ENCODE measurements at places on chromosomes 12 and 14. TPM values are rescaled to one million over a fixed set of nuclear protein-coding genes. Genes with fewer than 3 reads are reported as not detected.

The ARF6 gene
- total RNA-seq: 111 TPM

The KRT8 gene
- total RNA-seq: 179 TPM

DNA sequence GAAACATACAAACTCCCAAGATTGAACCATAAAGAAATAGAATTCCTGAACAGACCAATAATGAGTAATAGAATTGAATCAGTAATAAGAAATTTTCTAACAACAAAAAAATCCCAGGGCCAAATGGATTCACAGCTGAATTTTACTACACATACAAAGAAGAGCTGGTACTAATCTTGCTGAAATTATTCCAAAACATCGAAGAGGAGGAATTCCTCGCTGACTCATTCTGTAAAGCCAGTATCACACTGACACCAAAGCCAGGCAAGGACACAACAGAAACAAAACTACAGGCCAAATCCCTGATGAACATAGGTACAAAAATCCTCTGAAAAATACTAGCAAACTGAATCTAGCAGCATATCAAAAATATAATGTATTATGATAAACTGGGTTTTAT, 367.8 kb upstream of the CLEC14A start:
- H3K36me3 ChIP-seq: no peaks in the 10 kb centered on the region
- H3K4me1 ChIP-seq: no peaks in the 10 kb centered on the region
- peak; percentile 12 for DNase-seq
- no peak overlapping the region for H3K4me3 ChIP-seq

DNA sequence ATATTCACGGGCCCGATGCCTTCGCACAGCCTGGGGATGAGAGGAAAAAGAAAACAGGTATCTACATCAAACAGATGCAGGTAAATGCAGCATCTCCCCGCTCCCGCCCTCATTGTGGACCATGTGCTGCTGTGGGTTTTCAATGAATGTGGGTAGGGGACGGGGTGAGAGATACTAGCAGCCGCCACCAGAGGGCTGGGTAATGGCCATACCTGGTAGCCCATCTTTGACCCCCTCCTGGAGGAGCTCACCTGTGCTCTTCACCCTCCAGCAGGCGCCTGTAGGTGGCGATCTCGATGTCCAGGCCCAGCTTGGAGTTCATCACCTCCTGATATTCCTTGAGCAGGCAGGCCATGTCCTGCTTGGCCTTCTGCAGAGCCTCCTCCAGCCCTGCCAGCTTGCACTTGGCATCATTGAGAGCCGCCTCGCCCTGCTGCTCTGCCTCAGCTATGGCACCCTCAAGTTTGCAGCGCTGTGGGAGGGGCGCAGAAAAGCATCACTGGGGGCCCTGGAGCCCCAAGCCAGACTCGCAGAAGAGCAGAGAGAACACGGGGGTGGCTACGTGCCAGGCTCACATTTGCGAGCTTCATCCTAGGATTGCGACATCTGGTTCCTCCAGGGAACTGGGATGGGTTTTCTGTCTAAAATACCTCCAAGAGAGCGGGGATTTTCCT, 10.2 kb downstream of the KRT82 start:
- H3K4me1 ChIP-seq: peaks cover 30% of the 10 kb centered on the region
- no peaks in the 10 kb centered on the region for H3K36me3 ChIP-seq
- DNase-seq: peak; percentile 83
- H3K27ac ChIP-seq: no peak overlapping the region
- no peaks in the 10 kb centered on the region for H3K27me3 ChIP-seq

- no peak for DNase-seq
- peaks cover 28% of the 10 kb centered on the region for H3K27me3 ChIP-seq
- H3K36me3 ChIP-seq: no peaks in the 10 kb centered on the region
- no peaks in the 10 kb centered on the region for H3K4me1 ChIP-seq
Measured at GRCh38 chr12:51744235-51744634, 104.3 kb downstream of the FIGNL2 start.

The CLEC9A gene
- total RNA-seq: not detected

DNA sequence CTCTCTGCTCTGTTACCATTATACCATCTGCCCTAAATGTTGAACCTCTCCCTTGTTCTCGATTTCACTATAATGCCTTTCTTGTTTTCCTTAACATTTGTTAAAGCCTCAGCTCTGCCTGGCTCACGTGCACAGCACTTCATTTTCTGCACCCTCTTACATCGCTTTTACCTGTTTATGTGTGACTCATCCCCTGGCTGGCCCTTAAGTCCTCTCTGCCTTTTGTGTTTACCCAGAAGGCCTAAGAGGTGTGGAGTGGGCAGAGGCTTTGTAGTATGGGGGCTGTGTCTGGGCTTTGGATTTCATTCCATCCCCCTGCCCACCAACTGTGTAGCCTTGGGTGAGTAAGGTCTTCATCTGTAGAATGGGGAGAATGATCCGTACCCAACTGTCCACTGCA, 36.5 kb downstream of the UBE3B start:
- H3K27me3 ChIP-seq: no peaks in the 10 kb centered on the region
- H3K4me3 ChIP-seq: no peak overlapping the region
- H3K27ac ChIP-seq: no peak overlapping the region
- peak; percentile 5 for DNase-seq
- H3K4me1 ChIP-seq: no peaks in the 10 kb centered on the region

The ACSM4 gene
- total RNA-seq: not detected

DNA sequence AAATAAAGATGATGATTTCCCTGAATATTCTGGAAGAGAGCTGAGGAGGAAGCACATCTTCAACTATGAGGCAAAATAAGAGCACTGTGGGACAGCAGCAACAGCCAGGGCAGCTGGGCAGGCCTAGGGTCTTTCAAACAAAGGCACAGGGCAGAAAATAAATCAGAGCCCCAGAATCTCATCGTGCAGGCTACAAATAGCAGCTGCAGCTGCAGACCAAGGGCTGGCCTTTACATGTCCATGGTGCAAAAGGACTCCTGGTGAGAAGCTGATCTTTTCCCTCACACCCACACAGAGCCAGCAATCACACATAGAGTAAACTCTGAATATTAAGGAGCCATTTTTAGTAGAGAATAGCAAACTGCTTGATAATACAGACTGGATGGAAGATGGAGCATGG, 13.6 kb upstream of the MYBPC1 start:
- peaks cover 6% of the 10 kb centered on the region for H3K4me1 ChIP-seq
- no peaks in the 10 kb centered on the region for H3K27me3 ChIP-seq
- no peaks in the 10 kb centered on the region for H3K36me3 ChIP-seq
- H3K4me3 ChIP-seq: no peak overlapping the region
- no peak overlapping the region for H3K27ac ChIP-seq

DNA sequence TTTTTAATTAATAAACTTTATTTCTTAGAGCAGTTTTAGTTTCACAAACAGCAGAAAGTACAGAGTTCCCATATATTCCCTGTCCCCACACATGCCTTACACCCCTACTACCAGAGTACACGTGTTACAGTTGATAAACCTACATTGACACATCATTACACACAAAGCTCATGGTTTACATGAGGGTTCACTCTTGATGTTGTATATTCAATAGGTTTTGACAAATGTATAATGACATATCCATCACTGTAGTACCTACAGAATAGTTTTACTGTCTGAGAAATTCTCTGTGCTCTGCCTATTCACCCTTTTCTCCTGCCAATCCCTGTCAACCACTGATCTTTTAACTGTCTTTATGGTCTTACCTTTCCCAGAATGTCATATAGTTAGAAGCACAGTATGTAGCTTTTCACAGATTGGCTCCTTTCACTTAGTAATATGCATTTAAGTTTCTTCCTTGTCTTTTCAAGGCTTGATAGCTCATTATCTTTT, 15.1 kb upstream of the CCDC91 start:
- DNase-seq: no peak
- H3K4me3 ChIP-seq: no peak overlapping the region
- no peak overlapping the region for H3K27ac ChIP-seq
- H3K4me1 ChIP-seq: peaks cover 10% of the 10 kb centered on the region
- no peaks in the 10 kb centered on the region for H3K36me3 ChIP-seq

GRCh38 chr12:53951577-53952334, 2.9 kb upstream of the HOXC12 start:
- H3K4me3 ChIP-seq: no peak overlapping the region
- no peak overlapping the region for H3K27ac ChIP-seq
- peaks cover 4% of the 10 kb centered on the region for H3K36me3 ChIP-seq
- no peak for DNase-seq
- H3K27me3 ChIP-seq: no peaks in the 10 kb centered on the region
- H3K4me1 ChIP-seq: no peaks in the 10 kb centered on the region

The VIPAS39 gene
- 18.7 TPM for total RNA-seq

DNA sequence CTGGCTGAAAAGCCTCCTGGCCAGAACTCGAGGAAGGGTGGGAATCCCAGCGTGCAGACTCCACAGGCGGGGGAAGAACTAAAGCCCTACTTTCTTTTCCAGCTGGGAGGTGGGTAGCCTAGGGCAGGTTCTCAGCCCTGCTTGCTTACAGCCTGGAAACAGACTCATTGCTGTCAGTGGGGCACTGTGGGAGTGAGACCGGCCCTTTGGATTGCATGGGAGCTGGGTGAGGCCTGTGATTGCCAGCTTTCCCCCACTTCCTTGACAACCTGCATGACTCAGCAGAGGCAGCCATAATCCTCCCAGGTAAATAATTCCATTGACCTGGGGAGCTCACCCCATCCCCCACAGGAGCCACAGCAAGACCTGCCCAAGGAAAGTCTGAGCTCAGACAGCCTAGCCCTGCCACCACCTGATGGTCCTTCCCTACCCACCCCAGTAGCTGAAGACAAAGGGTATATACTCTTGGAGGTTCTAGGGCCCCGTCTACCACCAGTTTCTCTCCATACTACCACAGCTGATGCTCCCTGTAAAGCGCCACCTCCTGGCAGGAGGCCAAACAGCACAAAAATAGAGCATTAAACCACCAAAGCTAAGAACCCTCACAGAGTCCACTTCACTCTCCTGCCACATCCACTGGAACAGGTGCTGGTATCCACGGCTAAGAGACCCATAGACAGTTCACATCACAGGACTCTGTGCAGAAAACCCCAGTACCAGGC, 294.1 kb downstream of the SEC23A start:
- peak; percentile 1 for DNase-seq
- H3K27me3 ChIP-seq: no peaks in the 10 kb centered on the region
- no peaks in the 10 kb centered on the region for H3K4me1 ChIP-seq
- H3K27ac ChIP-seq: no peak overlapping the region
- H3K36me3 ChIP-seq: no peaks in the 10 kb centered on the region

GRCh38 chr12:94566345-94566744, 84.0 kb downstream of the TMCC3 start:
- H3K4me1 ChIP-seq: peaks cover 12% of the 10 kb centered on the region
- no peaks in the 10 kb centered on the region for H3K27me3 ChIP-seq
- H3K36me3 ChIP-seq: no peaks in the 10 kb centered on the region
- no peak overlapping the region for H3K4me3 ChIP-seq
- H3K27ac ChIP-seq: no peak overlapping the region

DNA sequence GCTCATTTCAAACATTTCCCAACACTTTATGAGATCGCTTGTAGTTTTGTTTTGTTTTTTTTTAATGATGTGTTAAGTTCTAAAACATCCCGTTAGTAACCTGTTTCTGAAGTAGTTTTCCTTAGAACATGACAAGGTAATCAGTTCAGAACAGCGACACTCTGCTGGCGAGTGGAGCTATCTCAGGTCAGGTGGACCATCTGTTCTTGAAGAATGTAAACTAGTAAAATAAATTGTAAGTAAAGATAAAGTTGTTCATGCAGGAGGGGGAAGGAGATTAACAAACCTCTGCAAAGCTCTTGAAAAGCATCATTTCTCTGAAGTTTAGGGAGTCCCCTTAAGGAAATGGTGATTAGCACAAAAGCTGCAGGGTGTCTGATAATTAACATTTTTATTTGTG, 71.9 kb upstream of the DACT1 start:
- no peak overlapping the region for H3K4me3 ChIP-seq
- H3K36me3 ChIP-seq: no peaks in the 10 kb centered on the region
- H3K27me3 ChIP-seq: no peaks in the 10 kb centered on the region
- no peaks in the 10 kb centered on the region for H3K4me1 ChIP-seq
- no peak overlapping the region for H3K27ac ChIP-seq

The KRR1 gene
- 68.0 TPM for total RNA-seq

DNA sequence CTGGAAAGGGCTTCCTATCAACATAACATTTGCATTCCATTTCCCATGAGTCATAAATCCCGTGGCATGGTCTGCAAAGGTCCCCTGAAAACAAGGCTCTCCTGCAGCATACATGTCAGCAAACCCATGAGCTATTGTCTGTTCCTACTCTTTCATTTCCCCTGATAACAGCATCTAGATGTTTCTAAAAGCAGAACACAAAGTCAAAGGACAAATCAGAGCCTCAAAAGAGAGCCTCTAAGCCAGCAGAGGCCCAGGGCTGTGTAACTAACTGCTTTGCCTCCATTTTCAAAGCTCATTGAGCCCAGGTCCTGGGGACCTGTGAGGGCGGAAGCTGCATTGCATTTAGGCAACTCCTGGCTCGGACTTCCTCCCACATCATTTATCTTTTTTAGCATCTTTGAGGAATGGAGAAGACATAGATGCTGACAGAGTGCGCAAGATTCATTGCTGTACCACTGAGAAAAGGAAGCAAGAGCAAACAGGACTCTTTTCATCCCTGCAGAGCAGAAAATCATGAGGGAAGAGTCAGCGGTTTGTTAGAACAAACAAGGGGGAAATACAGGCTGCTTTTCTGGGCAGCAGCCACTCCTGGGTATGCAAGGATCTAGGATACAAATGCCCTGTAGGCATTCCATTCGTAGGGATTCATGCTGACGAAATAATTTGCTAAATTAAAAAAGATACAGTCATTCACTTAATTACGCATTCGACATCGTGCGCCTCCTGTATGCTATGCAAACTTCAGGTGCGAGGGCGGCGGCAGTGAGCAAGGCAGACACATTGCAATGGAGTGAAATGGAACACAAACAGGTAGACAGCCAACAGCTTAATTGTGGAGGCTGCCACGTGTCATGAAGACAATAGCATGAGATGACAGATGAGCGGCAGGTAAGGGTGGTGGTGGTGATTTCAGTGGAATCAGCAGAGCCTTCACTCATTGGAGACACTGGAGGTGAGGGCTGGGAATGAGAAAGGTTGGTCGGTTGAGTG, 131.0 kb downstream of the TMEM132D start:
- DNase-seq: peak; percentile 47
- H3K27ac ChIP-seq: no peak overlapping the region
- no peaks in the 10 kb centered on the region for H3K36me3 ChIP-seq
- H3K4me3 ChIP-seq: no peak overlapping the region

The PTGER2 gene
- 0.12 TPM for total RNA-seq

DNA sequence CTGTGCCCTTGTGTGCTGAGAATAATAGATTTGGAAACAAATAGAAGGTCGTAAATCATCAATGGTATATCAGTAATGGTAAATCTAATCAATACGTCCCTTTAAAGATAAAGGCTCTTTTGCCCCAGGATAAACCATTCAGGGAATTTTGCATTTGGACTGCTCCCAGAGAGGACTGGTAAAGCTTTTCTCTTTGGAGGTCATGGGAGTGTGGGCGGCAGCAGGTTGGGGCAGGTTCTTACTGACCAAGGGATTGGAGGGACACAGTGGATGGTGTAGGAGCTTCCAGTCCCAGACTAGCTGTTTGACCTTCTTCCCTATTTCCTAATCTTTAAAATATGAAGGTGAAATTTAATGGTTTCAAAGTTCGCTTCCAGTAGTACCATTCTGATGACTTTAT, 87.8 kb upstream of the NTF3 start:
- no peaks in the 10 kb centered on the region for H3K36me3 ChIP-seq
- H3K27ac ChIP-seq: no peak overlapping the region
- H3K4me1 ChIP-seq: no peaks in the 10 kb centered on the region
- DNase-seq: no peak

- peaks cover 15% of the 10 kb centered on the region for H3K4me1 ChIP-seq
Measured at GRCh38 chr12:25433581-25434325, 119.3 kb downstream of the LMNTD1 start.

The PPP4R4 gene
- 0.66 TPM for total RNA-seq

All from MCF 10A (cell line).